ENCODE measurements at places on chromosomes 2 and 18.

GRCh38 chr18:14031053-14031452 is 101.2 kb downstream of the ZNF519 start:
- DNase-seq = no peak

GRCh38 chr2:18311420-18312195 is 248.8 kb downstream of the RDH14 start:
- no peak for DNase-seq

- DNase-seq = no peak
Observed at GRCh38 chr2:95099910-95100309, 21.7 kb downstream of the MRPS5 start.

DNA sequence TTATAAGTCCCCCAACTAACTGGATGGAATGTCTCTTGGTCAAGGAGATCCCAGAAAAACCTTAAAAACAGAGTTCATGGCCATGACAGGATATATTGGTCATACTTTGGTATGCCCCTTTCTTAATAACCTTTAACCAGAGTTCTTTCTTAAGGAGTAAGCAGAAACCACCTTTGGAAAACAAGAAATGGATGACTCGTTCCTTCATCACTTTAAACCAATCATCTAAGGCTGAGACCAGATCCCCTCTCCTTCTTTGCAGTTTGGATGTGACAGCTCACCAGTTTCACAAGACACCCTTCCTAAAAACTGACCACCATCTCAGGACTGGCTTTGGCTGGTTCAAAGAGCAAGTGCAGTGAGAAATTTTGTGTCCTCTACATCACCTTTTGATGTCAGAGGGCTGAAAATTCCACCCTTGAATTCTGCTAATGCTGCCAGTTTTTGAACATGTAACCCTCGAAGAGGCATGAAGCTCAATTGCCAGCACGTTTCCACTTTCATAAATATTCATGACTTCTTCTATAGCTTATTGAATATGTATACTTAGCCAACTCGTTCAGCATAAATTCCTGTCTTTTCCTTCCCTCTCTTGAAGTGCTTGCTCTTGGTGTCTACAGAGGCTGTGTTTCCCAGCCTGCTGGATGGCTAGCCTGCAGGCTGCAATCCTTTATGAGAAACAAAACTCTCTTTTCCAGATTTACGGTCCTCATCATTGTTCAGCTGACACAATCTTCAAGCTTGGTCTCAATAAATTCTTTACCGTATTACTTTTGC is 1323.5 kb upstream of the TMEFF2 start:
- DNase-seq = no peak

DNA sequence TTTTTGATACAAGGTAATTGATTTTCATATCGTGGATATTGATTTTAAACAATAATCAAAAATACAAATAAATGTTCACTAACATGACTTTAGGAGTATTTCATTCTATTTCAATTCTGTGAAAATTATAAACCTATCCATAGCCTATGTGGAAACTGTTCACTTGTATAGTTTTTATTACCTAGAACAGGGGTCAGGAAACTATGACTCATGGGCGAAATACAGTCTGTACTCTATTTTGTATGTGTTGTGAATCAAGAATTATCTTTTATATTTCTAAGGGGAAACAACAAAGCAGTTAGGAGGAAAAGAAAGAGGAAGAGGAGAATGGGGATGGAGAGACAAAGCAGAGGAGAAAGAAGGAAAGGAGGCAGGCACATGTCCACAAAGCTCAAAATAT is 181.7 kb upstream of the VRK2 start:
- DNase-seq = no peak

DNA sequence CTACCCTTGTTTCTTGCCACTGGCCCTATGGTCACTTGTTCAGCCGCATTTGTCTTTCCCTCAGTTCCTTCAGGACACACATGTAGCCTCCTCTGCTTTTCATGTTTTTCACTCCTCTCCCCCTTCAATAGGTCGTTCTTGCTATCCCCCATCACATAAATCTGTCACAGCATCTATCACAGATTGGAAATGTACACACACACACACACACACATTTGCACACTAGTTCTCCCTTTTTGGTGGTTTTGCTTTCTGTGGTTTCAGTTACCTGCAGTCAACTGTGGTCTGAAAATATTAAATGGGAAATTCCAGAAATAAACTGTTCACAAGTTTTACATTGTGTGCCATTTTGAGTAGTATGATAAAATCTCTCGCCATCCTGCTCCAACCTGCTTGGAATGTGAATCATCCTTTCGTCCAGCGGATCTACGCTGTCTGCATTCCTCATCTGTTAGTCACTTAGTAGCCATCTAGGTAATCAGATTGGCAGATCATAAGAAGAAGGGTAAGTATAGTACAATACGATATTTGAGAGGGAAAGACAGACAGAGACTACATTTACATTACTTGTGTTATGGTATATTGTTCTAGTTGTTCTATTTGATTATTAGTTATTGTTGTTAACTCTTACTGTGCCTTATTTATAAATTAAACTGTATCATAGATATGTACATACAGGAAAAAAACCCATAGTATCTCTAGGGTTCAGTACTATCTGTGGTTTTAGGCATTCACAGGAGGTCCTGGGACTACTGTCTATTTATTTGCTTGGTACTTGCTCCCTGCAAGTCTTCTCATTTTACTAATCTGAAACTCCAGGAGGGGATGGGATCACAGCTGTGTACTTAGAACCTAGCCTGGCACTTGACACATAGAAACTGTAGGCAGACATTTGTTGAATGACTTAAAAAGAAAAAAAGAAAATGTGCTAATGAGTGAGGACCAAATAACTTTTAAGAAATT is 86.1 kb upstream of the PNPT1 start:
- no peak for DNase-seq

GRCh38 chr2:39059366-39059952 is 61.4 kb downstream of the SOS1 start:
- DNase-seq = no peak

GRCh38 chr2:197889041-197889440 is 84.6 kb downstream of the PLCL1 start:
- no peak for DNase-seq

DNA sequence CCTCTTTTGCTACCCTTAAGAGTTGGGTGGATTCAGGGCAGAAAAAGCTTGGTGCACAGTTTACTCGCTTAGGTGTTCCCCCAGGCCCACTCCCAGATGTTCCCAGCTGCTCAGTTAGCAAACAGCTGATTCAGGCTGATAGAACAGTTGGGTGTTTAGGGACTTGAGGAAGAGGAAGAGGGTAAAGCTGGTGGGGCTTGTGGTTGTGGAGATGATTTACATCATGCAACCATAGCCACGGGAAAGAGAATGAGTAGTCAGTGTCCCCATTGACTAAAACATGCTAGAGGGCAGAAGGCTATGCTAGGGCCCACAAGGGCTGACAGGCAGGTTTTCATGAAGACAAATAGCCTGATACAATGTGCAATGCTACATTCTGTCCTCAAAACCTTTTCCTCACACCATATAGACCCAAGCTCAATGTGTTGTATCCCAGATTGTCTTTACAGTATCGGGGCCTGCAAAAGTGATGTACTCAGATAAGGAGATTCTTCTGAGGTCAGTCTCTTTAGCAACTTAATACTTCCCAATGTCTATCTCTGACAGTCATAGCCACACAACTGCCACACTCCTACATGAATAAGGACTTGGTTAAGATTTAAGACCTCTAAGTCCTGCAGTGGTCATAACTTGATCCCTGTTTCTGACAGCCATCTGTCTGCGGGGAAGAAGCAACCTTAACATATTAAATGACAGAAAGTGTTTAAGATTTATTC is 15.6 kb downstream of the COLEC12 start:
- DNase-seq = no peak

DNA sequence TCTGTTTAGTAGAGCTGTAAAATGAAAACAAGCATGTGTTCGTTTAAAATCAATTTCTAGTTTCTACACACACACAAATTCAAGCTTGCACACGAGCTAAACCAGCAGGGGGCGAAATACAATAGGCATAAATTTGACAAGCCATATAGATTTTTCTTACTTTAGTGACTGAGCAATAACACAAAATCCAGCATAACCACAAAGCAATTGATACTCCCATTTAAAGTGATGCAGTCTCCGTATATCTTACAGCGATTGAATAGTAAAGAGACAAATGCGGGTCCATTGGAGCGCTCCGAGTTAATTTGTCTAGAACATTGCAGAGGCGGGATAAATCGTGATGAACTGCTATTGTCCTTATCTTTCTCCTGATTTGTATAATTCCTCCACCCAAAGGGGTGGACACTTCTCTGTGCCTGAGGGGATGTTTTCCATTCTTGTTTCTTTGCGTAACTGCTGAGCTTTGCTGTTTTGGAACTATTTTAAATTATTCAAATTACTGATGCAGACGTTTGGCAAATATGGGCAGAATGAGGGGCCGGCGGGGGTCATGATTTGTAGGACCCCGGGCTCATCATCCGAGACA is 1.2 kb upstream of the AFTPH start:
- peak; percentile 73 for DNase-seq

GRCh38 chr2:140410695-140411094 is 1630.5 kb upstream of the NXPH2 start:
- DNase-seq = no peak

GRCh38 chr2:137411585-137411984 is 552.7 kb upstream of the HNMT start:
- DNase-seq = no peak

GRCh38 chr2:64017811-64018700 is 1.2 kb downstream of the VPS54 start:
- no peak for DNase-seq

DNA sequence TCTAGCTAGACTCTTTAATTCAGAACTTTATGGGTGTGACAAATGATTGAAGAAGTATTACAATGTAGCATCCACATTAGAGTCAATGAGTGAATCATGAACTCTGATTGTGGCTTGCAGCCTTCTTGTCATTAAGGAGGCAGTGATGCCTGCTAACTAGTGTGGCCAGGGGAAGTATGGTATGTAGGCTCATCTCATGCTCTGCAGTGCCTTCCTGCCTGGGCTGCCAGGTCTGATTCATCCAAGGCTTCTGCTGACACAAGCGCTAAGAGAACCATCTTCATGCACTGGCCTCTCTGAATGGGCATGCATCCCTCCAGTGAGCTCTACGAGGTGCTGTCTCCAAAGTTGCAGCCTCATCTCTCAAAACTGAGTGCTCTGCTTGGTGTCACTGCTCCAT is 144.3 kb downstream of the MTCL1 start:
- no peak for DNase-seq

- no peak for DNase-seq
Observed at GRCh38 chr2:101803945-101804696, 106.6 kb downstream of the MAP4K4 start.

GRCh38 chr2:101344137-101344536 is 35.6 kb upstream of the RNF149 start:
- no peak for DNase-seq

DNA sequence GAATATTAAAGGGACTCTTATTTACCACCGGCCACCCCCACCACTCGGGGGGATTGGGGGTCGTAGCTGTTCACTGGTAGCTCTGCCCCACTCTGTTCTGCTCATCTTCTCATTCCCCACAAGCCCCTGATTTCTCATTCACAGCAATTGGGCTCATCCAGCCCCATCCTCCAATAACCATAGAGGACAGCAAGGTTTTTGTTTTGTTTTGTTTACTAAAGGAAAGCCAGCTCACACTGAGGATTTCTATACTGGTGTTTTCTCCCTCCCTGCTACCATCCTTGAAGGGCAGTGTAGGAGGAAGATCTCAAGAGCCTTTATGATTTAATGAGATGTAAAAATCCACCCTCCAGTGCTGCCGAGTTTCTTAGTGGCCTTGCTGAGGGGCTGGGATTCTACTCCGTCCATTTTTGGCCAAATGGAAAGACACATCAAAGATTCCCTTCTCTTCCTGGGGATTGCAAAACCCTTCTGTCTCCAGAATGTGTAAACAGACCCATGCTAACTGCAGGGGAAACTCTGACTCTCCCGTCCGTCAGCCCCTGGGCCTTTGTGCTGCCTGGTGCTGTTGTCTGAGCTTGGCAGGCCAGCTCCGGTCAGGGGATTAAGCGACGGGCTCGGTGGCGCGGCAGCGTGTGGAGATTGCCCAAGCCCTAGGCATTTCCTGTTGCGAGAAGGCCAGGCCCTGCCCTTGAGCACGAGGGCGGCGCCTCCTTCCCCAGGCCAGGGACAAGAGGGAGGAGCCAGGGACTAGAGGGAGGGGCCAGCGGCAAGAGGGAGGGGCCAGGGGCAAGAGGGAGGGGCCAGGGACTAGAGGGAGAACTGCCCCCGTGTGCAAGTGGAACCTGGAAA is 165.0 kb downstream of the ANTXR1 start:
- peak; percentile 1 for DNase-seq

DNA sequence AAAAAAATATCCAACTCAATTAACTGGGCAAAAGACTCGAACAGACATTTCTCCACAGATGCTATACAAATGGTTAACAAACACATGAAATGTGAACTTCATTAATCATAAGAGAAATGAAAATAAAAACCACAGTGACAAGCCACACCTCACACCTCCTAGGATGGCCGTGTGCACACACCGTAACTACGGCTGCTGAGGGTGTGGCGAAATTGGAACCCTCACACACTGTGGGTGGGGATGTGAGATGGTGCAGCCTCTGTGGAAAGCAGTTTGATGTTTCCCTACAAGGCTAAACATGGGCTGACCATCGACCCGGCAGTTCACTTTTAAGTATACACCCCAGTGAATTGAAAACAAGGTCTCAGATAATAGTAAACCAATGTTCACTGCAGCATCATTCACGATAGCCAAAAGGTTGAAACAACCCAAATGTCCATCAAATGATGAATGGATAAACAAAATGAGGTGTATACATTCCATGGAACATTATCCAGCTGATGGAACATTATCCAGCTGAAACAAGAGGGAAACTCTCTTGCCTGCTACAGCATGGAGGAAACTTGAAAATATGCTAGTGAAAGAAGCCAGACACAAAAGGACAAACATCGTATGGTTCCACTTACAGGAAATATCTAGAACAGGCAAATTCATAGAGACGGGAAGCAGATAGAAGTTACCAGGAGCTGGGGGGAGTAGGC is 32.2 kb downstream of the ZAP70 start:
- DNase-seq = peak; percentile 51

- no peak for DNase-seq
Observed at GRCh38 chr2:149924028-149924427, 336.5 kb upstream of the MMADHC start.

- peak; percentile 59 for DNase-seq
Observed at GRCh38 chr2:218959141-218959731, at the start of gene CDK5R2. TSS of gene CDK5R2 (plus strand) at chr2:218959666. CDS start at chr2:218959821, 155 bp downstream.

DNA sequence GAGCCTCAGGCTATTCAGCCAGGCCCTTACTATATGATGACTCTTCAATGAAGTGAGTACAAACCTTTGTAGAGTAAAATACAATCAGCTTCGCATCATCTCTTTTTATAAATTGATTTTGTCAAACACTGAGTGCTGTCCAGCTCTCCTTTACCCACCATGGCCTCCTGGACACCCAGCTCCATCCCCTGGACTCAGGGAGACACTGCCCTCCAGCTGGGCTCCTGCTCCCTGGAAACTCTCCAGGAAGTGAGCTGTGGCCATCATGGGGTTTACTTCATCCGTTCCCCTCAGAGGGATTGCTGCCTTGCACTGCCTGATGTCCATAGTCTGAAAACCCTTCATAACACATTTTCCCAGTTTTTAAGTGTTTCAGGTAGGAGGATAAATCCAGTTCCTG is 82.5 kb upstream of the XIRP2 start:
- DNase-seq = no peak

- DNase-seq = no peak
Observed at GRCh38 chr2:78778756-78779510, 246.6 kb upstream of the REG3G start.

Data from stimulated activated CD4-positive, alpha-beta T cell treated with anti-CD3 and anti-CD28 coated beads, TNF-alpha, amount 100 ng/mL, for 48 hours (primary cell).